LoVo (cell line): ENCODE measurements at places on chromosomes 2 and 18.

- no peak for DNase-seq
These were observed 34.9 kb upstream of the ATP8B1 start for GRCh38 chr18:57837917-57838548.

DNA sequence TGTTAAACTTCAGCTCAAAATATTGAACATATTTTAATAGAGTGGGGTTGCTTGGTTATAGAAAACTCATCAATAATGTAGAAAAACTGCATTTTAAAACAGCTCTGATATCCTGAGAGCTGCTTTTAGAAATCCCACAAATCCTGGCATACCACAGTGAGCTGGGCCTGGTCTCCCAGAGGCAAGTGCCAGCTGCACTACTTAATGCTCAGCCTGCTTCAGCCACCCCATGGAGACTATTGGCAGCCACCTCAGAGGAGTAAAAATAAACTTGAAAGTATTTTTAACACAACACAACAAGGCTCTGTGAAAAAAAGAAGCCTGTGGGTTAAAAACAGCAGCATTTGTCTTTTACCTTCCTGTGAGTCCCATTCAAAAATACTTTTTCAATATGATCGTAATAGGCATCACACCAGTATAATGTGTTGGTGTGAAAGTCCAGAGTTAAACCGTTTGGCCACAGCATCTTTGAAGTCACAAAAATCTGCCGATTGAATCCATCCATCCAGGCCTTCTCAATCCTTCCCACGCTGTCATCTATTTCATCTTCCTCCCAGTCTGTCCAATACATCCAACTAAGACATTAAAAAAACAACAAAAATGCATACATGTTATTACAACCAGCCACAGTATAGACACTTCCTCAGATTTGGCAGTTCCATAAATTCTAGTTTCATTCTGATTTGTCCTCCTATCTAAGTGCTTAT lies 1115.3 kb downstream of the LRP1B start:
- DNase-seq = no peak

DNA sequence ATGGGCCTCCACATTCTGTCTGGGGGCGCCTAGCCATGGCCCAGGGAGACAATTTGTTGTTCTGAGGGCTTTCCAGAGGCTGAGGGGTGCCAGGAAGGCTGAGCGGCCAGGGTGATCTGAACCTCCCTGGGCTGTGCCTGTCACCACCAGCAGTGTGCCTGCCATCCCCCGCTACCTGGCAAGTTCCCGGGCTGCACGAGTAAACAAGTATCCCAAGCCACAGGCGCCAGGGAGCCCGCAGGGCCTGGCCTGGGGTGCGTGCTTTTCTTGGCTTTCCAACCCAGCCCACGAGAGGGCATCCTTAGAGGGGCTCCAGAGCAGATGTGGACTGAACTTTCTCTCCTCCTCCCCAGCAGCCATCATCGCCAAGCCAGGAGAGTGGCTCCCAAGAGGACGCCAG lies 35.1 kb upstream of the B3GNT7 start:
- no peak for DNase-seq

- no peak for DNase-seq
These were observed 493.1 kb downstream of the XIRP2 start for GRCh38 chr2:167381349-167381748.

DNA sequence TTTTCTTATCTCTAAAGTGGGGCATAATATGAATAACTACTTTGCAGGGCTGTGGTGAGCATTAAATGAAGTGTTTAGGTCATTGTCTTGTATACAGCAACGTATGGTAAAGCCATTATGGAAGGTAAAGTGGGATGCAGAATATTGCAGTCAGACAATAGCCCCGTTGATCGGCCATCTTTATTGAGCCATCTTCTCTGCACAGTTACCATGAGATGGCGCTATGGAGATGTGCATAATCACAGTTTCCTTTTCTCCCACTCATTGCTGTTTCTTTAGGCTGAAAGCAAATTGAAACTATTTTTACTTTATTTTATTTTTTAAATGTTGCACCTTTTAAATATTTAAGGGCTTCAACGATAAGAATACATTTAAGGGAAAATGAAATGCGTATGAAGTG lies 108.9 kb downstream of the THSD7B start:
- DNase-seq = no peak

GRCh38 chr18:68564961-68565360 lies 149.9 kb downstream of the TMX3 start:
- DNase-seq = no peak

GRCh38 chr2:238216651-238217184 lies 13.2 kb upstream of the ILKAP start:
- no peak for DNase-seq

DNA sequence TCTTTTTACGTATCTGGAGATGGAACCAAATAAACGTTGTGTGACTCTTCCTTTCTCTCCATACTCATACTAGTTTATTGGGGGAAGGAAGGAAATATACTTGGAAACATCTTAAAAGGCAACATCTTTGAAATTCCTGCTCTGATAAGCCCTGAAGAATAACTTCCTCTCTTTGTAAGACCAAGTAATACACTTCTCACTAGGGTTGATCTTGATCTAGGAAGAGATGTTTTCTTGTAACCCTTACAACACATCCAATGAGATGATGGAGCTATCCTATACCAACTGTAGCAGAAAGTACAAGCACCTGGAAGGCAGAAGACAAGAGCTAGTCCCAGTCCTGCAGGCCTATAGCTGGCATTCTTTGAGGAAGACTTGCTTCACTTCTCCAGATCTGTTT lies 2.0 kb downstream of the ANKRD44 start:
- DNase-seq = no peak

DNA sequence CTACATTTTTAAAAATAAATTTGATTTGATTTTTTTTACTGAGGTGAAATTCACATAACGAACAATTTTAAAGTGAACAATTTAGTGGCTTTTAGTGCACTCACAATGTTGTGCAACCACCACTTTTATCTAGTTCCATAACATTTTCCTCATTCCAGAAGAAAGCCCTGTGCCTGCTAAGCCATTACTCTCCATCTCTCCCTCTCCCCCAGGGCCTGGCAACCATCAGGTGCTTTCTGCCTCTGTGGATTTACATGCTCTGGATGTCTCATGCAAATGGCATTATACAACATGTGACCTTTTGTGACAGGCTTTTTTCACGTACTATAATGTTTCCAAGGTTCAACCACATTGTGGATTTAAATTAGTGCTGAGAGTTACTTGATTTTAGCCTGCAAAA lies 19.9 kb upstream of the LDLRAD4 start:
- no peak for DNase-seq

DNA sequence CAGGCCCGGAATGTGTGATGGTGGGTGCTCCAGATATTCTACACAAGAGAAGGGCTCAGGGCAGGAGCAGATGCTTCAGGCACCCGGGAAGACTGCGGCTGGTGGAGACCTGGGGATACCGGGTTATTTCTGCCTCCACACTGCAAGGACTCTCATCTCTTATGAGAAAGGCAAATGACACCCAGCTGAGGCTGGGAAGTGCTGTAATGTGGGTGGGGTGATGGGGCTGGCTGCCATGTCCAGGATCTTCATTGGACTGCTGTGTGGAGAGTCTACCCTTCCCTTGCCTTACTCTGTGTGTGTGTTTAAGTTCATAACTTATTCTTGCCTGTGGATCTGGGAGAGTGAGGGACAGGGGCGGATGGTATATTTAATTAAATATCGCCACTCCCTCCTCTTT lies 124.1 kb downstream of the KLHL29 start:
- no peak for DNase-seq

DNA sequence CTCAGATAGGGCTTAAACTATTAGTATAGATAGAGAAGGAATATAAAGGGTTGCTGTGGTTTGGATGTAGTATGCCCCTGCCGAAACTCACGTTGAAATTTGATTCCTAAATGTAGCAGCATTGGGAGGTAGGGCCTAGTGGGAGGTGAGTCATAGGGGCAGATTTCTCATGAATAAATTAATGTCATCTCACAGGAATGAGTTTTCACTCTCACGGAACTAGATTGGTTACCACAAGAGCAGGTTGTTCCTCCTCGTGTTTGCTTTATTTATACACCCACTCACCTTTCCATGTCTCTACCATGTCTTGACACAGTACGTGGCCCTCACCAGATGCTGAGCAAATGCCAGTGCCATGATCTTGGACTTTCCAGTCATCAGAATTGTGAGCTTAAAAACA lies 218.2 kb downstream of the RBM43 start:
- DNase-seq = peak; percentile 20

- DNase-seq = peak; percentile 59
These were observed 21.8 kb downstream of the TYW5 start for GRCh38 chr2:199933466-199933865.

DNA sequence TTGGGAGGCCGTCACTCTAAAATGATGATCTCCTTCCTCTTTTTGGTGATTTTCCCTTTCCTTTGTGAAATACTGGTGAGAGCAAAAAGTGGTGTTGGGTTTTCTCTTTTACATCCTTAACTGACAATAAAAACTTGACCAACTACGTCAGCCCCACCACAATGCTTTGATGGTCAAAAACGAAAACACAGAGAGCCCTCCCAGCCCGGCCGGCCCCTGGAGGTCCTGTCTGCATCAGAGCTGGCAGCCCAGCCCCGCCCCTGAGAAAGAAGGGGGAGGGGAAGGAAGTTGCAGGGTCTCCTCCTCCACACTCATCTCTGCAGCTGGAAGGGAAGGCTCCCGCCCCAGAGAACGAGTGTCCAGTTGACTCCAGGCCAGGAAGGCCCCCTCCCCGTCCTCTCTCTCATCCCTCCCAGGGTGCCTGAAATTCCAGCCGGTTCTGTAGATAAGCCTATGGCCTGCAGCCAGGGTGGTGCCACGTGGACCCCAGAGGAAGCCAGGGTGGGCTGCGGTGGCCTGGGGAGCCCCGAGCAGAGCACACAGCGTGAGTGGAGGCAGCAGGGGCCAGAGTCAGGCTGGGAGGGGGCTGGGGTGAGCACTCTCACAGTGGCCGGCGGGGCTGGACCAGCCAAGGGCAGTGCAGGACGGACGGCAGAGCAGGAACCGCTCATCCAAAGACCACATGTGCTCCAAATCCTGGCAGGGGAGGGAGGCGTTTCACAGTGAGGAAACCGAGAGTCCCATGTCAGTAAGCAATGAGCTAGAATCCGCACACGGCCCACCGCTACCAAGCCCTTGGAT lies 19.8 kb downstream of the BIN1 start:
- no peak for DNase-seq

DNA sequence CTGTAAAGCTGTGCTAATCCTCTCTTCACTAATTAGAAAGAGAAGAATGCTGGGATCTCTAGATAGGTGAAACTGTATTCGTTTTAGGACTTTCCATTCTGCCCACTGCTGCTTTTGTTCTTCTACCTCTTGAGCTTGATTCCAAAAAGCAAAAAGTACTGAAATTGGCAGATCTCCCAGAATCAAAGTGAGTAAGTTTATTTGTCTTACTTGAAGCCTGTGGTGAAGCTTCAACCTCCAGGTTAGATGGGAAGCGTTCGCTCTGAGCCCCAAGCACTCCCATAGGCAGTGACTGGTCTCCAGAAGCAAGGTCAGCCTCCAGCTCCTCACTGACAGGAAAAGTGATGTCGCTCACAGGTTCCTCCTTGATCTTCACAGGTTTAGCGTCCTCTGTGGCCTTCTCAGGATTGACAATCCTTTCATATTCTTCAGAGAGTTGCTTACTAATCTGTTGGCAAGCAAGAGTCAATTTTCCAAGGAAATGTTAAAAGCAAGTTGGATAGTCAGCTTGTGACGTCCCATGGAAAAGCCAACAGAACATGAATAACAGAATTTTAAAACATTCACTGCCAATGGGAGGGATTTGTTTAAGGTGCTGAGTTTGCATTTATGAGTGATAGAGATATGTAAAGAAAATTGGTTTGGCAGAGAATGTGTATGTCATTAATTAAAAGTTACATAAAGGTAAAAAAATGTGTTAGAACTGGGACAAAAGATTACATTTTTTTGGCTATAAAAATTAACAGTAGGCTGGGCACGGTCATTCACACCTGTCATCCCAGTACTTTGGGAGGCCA lies 8.1 kb downstream of the SUPT7L start:
- DNase-seq = no peak

- DNase-seq = no peak
These were observed 593.1 kb downstream of the RNF144A start for GRCh38 chr2:7510353-7510752.

GRCh38 chr2:126859631-126860030 lies 39.1 kb upstream of the TEX51 start:
- DNase-seq = no peak

DNA sequence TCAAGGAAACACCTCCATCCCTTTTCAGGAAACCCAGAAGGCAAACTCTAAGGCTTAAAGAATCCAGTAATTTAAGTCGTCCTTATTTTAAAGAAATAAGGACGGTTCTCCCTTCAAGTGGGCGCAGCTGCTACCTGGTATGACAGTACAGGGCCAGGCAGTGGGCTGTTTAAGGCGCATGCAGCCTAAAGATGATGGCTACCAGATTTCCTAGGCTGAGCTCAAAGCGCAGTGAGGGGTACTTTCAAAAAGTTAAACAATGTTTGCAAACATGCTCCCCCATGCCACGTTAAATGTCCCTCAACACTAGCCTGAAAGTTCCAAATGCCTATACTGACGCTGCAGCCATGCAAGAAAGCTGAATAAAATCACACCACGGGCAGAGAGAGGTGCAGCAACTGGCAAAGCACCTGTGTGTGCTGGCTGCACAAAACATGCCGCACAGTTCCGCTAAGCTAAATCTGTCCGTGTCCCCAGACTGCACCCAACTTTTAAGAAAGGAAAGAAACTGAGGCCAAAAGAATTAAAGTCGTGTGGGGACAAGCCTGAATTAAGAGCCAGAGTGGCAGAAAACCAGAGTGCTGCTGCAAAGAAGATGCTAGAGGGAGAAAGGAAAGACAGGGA lies 583 bp downstream of the HIBCH start:
- DNase-seq = no peak

GRCh38 chr2:112301171-112301584 lies 25.8 kb downstream of the ZC3H6 start:
- no peak for DNase-seq

DNA sequence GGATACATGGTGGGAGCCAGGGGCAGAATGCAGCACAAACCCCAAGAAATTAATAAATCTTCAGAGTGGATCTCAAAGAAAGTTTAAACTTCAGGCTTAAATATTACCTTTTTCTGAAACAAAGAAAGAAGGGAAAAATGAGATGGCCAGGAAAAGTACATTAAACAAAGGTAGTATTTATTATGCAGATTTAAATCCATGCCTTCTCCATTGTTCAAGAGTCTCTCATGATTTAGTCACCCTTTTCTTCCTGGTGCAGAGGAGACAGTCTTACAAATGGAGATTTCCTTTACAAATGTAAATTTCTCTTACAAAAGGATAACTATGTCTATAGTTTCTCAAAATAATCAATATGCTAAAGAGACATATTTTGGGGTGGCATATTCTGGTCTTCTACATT lies 33.4 kb upstream of the PPM1B start:
- no peak for DNase-seq

DNA sequence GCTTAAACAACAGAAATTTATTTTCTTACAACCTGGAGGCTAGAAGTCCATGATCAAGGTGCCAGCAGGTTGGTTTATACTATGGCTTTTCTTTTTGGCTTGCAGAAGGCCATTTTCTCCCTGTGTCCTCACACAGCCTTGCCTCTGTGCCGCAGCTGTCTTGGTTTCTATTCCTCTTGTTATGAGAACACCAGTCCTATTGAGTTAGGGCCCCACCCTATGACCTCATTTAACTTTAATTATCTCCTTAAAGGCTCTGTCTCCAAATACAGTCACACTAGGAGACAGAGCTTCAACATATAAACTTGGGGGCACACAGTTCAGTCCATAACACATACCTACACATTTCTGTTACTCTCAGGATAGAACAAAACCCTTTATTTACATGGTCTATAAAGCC lies 17.3 kb upstream of the RHOB start:
- DNase-seq = no peak

GRCh38 chr18:11500153-11501122 lies 109.0 kb upstream of the SLC35G4 start:
- peak; percentile 88 for DNase-seq

GRCh38 chr2:23685181-23685580 lies 241.7 kb downstream of the ATAD2B start:
- DNase-seq = no peak
